ENCODE measurements at places on chromosomes 4 and X. TPM values are rescaled to one million over a fixed set of nuclear protein-coding genes. Genes with fewer than 3 reads are reported as not detected.

DNA sequence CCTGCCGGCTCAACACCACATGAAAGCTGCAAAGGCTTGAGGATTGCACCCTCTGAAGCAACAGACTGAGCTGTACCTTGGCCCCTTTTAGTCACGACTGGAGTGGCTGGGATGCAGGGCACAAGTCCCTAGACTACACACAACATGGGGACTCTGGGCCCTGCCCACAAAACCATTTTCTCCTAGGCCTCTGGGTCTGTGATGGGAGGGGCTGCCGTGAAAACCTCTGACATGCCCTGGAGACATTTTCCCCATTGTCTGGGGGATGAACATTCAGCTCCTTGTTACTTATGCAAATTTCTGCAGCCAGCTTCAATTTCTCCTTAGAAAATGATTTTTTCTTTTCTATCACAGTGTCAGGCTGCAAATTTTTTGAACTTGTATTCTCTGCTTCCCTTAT is 123.5 kb upstream of the SMARCAD1 start:
- DNase-seq: no peak

DNA sequence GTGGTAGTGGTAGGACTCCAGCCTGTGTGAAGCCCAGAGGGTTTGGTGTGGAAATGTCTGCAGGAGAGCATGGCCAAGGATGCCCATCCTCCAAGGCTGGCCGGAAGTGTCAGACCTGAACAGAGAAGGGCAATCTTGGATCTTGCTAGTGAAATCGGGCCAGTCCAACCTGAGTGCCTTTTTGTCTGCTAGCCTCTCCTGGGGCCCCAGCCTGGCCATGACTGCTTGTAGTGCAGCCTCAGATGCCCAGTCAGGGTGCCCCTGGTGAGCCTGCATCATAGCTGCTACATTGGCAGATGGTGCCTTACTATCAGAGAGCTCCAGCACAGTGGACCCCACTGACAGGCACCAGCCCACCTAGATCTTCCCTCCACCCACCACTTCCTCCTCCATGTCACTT is 99.3 kb upstream of the PCDH18 start:
- no peak for DNase-seq

DNA sequence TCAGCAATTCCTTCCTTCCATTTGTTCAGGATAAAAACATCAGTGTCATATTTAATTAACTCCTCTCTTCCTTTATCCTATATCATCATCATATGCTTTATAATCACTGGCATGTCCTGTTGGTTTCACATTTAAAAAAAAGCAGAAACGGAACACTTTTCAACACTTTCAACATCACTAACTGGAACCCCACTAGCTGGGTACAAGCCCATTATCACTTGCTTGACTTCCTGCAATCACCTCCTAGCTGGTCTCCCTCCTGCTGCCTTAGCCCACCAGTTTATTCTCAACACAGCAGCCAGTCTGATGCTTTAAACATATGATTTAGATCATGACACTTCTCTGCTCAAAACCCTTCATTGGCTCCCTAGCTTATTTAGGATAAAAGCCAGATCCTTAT is 116.4 kb upstream of the LSM6 start:
- no peak for DNase-seq

- DNase-seq: no peak
These were observed 21.1 kb downstream of the FLNA start for GRCh38 chrX:154353172-154353843.

DNA sequence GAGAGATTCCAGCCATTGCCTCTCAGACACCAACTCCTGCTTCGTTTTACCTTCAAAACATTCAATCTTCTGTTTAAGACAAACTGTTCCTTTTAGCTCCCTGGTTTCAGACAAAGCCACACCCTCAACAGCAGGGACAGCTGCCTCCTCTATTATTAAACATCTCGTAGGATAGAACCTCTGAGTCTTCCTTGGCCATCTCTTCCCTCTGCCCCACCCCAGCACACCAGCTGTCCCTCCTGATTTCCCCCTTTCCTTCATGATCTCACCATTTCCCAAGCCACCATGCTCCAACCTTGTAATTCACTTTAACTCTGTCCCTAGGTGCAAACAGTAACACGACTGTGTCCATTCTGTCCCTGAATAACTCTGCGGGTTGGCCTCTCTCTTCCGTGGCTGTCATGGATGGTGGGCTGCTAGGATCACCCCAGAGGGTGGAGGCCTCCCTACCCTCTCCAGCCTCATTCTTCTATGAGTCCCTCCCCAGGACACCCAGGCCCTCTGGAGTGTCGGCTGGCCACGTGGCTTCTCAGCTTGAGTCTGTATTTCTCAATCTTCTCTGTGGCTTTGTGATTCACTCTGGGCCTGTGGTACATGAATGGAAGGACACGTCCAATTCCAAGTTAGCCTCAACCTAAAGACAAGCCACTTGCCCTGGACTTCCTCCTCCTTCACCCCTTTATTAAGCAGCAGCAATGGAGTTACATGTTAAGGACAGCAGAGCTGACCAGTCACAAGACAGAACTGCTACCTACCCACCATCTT is 349.9 kb downstream of the FBXW7 start:
- no peak for DNase-seq

- DNase-seq: peak; percentile 72
These were observed 566 bp downstream of the ATP11C start for GRCh38 chrX:139932073-139932900.

- DNase-seq: peak; percentile 72
These were observed 7.6 kb downstream of the WFS1 start for GRCh38 chr4:6277139-6277802.

- DNase-seq: no peak
These were observed 40.7 kb upstream of the ANK2 start for GRCh38 chr4:113008716-113009115.

DNA sequence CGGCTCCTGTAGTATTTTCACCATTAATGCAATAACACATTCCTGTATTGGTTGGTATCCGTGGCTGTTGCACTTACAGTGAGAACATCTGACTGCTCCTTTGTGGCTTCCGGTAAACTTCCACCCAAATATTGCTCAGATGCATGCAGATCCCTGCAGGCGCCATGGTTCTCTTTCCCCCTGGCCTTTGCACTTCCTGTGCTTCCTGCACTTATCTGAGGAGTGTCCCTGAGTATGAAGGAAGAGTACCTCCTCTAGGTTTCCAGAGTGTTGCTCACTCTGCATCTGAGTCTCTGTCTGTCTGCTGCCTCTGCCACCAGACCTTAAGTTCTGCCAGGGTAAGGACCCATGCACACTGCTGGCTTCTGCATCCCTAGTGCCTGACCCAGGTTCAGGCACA is 117.2 kb upstream of the SLC34A2 start:
- no peak for DNase-seq

GRCh38 chr4:180665481-180665880 is 1577.7 kb upstream of the TENM3 start:
- DNase-seq: no peak

- DNase-seq: no peak
These were observed 11.7 kb downstream of the ALB start for GRCh38 chr4:73415807-73416238.

The PROM1 gene
- polyA plus RNA-seq: 1.9 TPM

GRCh38 chr4:145716661-145717200 is 36.8 kb downstream of the C4orf51 start:
- no peak for DNase-seq

- no peak for DNase-seq
These were observed 24.4 kb downstream of the CDKL2 start for GRCh38 chr4:75605928-75606327.

The ARMCX2 gene
- polyA plus RNA-seq: 14.0 TPM

GRCh38 chr4:21649391-21650090 is 299.0 kb downstream of the KCNIP4 start:
- DNase-seq: no peak

DNA sequence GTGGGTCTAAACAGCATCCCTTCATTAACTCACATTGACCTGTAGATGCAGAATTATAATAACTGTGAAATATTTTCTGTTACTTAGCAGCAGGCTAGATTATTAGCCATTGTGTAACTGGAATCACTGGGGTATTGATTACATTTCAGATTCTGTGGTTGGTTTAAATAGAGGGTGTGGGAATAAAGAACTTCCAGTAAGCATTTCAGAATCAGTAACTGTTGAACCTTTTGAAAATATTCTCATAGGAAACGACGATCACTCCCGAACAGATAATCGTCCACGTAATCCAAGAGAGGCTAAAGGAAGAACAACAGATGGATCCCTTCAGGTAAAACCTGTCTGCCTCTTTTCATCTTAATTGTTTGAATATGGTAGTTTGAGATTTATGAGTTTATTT is 33.6 kb downstream of the FMR1 start:
- DNase-seq: no peak

All from heart left ventricle (tissue), 16 donors.